ENCODE measurements at places on chromosomes 12 and 14. TPM values are rescaled to one million over a fixed set of nuclear protein-coding genes. Genes with fewer than 3 reads are reported as not detected.

The HOXC13 gene
- 4.4 TPM for total RNA-seq

The ULK1 gene
- 31.7 TPM for total RNA-seq

The EPYC gene
- not detected for total RNA-seq

The KRT75 gene
- total RNA-seq = not detected

The DTX1 gene
- not detected for total RNA-seq

The SMIM41 gene
- total RNA-seq = not detected

The OTX2 gene
- not detected for total RNA-seq

The MAP3K9 gene
- total RNA-seq = 0.84 TPM
